Liver (tissue), 10 donors: ENCODE measurements at places on chromosomes 13 and 19.

DNA sequence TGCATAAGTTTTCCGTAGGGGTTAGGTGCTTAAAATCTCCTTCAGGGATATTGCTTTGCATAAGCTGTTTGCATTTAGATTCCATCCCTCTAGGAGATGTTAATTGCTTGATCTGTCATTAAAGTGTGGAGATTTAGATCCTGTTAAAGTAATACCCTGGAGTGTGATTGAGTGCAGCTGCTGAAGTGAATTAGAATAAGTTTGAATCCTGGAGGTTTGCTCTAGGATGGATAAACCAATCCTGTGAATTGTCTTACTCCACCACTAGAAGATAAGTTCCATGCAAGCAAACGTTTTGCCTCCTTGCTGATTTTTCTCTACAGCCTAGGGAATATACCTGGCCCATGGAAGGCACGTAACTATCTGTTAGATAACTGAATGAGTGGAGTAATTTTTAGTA, 1487.2 kb upstream of the PRR20A start:
- no peaks in the 10 kb centered on the region for H3K36me3 ChIP-seq
- no peak overlapping the region for H3K27ac ChIP-seq
- no peaks in the 10 kb centered on the region for H3K4me1 ChIP-seq
- H3K4me3 ChIP-seq, result no peak overlapping the region
- H3K27me3 ChIP-seq, result no peaks in the 10 kb centered on the region

GRCh38 chr19:40716031-40716481, 630 bp downstream of the COQ8B start:
- H3K4me1 ChIP-seq, result peaks cover 55% of the 10 kb centered on the region
- no peaks in the 10 kb centered on the region for H3K36me3 ChIP-seq
- peak overlapping the region; percentile 66 for H3K4me3 ChIP-seq
- no peak for DNase-seq

DNA sequence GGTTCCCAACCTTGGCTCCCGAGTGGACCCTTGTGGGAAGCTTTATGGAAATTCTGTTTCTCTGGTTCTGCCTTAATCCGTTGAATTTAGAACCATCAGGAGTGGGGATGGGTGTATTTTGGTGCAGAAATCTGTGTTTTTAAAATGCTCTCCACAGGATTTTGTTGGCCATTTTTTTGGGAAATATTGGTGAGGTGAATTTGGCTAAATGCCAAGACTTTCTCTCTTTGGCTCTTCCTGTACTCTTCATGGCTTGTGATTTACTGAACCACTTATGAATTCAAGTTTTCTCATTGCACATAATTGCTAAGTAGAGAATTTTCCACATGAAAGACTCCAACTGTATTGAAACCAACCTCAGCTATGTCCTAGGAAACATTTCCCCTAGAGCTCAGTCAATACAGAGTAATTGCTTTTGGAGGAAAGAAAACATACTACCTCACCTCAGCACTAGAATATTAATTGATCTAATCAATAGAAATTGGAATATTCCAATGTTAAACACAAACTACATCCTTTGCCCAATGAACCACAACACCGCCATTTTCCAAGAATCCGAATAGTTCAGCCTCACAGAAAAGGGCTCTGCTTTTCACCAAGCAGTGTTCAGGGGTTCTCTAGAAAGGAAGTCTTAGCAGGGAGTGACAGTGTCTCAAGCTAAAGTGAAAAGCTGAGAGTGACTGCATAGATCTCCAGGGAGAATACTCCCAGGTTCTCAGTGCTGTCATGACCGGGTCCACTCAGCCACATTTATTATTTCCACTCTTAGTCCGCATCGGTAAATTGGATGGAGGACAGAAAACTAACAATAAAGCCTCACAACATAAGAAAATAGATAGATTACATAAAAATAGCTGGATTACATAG, 60.3 kb downstream of the ERCC5 start:
- no peak for DNase-seq
- no peaks in the 10 kb centered on the region for H3K27me3 ChIP-seq
- H3K27ac ChIP-seq, result no peak overlapping the region
- no peaks in the 10 kb centered on the region for H3K36me3 ChIP-seq

GRCh38 chr13:45104261-45104660, 16.0 kb upstream of the GTF2F2 start:
- no peaks in the 10 kb centered on the region for H3K4me1 ChIP-seq
- H3K27ac ChIP-seq, result no peak overlapping the region
- H3K36me3 ChIP-seq, result no peaks in the 10 kb centered on the region
- no peak for DNase-seq
- H3K4me3 ChIP-seq, result no peak overlapping the region

- H3K4me1 ChIP-seq, result no peaks in the 10 kb centered on the region
- H3K27me3 ChIP-seq, result no peaks in the 10 kb centered on the region
- H3K36me3 ChIP-seq, result no peaks in the 10 kb centered on the region
Observed at GRCh38 chr19:28715157-28715556, 497.8 kb downstream of the UQCRFS1 start.

GRCh38 chr19:1942078-1942933, 1.3 kb downstream of the CSNK1G2 start:
- H3K4me3 ChIP-seq, result peak overlapping the region; percentile 56
- H3K4me1 ChIP-seq, result peaks cover 25% of the 10 kb centered on the region
- H3K27me3 ChIP-seq, result no peaks in the 10 kb centered on the region
- peak overlapping the region; percentile 96 for H3K27ac ChIP-seq

DNA sequence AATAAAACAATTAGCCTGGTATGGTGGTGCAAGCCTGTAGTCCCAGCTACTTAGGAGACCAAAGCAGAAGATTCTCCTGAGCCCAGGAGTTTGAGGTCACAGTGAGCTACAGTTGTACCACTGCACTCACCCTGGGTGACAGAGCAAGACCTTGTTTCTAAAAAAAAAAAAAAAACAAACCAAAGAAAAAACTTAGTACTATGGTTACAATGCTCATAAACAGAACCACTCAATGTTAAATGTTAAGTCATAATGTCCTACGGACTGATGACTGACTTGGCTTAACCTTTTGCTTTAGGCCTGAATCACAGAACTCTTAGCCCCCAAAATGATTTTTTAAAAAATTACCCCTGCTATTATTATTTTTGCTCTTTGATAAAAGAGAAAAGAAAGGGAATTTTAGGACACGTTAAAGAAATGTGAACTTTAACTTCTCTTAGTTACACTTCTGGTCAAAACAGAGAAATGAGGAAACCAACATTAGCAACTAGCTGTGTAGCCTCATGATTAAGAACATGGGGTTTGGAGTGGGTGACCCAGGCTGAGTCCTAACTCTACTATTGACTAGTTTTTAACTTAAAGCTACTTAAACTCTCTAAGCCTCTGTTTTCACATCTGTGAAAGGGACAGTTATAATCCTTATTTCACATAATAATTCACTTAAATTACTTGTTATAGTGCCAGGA, 13.7 kb upstream of the ELF1 start:
- no peaks in the 10 kb centered on the region for H3K27me3 ChIP-seq
- no peak for DNase-seq
- H3K4me3 ChIP-seq, result no peak overlapping the region
- no peaks in the 10 kb centered on the region for H3K36me3 ChIP-seq
- peaks cover 3% of the 10 kb centered on the region for H3K4me1 ChIP-seq

DNA sequence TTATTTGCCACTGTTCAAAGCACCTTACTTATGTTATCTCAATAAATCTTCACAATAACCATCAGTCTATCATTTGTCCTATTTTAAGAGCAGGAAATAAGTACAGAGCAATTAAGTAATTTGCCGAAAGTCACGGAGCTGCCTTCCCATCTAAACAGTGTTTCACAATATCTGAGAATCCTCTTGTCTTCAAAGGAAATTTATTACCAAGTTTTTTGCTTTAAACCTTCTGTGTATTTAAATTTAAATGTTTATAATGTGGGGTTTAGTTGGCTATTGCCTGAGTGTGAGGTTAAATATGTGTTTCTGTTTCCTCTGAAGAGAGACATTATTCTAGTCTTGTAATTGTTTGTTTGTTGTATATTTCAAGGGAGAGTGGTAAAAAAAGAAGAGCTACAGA, 633.1 kb downstream of the EFNB2 start:
- H3K4me3 ChIP-seq, result no peak overlapping the region
- H3K27me3 ChIP-seq, result no peaks in the 10 kb centered on the region
- no peak for DNase-seq
- H3K4me1 ChIP-seq, result no peaks in the 10 kb centered on the region
- no peaks in the 10 kb centered on the region for H3K36me3 ChIP-seq
- H3K27ac ChIP-seq, result no peak overlapping the region

- peaks cover 10% of the 10 kb centered on the region for H3K4me1 ChIP-seq
- H3K36me3 ChIP-seq, result no peaks in the 10 kb centered on the region
- H3K27me3 ChIP-seq, result no peaks in the 10 kb centered on the region
- H3K27ac ChIP-seq, result no peak overlapping the region
Observed at GRCh38 chr13:113949546-113949945, 24.3 kb downstream of the C13orf46 start.
